ENCODE measurements at places on chromosomes 11 and 22.

DNA sequence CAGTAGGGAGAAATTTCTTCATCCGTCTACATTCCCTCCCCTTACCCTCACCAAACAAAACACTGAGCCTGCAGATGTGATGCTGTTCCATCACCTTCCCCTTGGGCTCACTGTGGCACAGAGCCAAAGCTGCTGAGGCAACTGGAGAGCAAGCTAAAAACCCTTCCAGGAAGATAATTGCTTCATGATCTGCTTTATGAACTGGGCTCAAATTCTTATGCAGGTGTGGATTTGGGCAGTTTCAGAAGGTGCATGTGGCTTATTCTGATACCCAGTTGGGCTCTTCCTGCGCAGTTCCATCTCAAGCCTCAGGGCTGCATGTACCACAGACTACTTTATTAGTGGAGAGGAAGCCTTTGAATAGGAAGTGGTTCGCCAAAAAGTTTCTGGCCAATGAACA is 58.3 kb downstream of the AAMDC start:
- no peaks in the 10 kb centered on the region for H3K4me1 ChIP-seq
- H3K27ac ChIP-seq = no peak overlapping the region
- H3K36me3 ChIP-seq = peaks cover 80% of the 10 kb centered on the region
- no peak overlapping the region for H3K4me3 ChIP-seq
- no peak for DNase-seq

DNA sequence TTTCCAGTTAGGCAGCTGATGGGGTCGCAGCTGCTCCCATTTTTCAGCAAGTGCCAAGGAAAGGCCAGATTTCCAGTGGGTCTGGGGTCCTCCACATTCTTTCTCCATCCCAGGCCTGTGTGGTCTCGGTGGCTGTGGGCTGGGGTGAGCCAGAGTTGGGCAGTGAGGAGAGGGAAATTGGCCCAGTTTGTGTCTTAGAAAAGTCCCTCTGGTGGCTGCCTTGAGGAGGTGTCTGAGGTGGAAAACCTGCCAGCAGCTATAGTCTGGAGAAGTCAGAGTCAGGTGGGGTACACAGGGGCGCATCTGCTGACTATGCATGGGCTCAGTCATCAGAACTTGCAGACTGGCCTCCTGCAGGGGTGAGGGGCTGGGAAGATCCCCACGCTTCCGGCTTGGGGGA is 30.5 kb downstream of the MRGPRD start:
- peaks cover 3% of the 10 kb centered on the region for H3K4me1 ChIP-seq
- H3K27ac ChIP-seq = no peak overlapping the region
- H3K36me3 ChIP-seq = no peaks in the 10 kb centered on the region
- no peak for DNase-seq
- H3K27me3 ChIP-seq = no peaks in the 10 kb centered on the region
- no peak overlapping the region for H3K4me3 ChIP-seq

- no peak for DNase-seq
- no peaks in the 10 kb centered on the region for H3K27me3 ChIP-seq
- H3K4me3 ChIP-seq = no peak overlapping the region
- H3K27ac ChIP-seq = no peak overlapping the region
- no peaks in the 10 kb centered on the region for H3K4me1 ChIP-seq
Observed at GRCh38 chr11:87851234-87851633, 324.0 kb downstream of the RAB38 start.

- peaks cover 43% of the 10 kb centered on the region for H3K4me1 ChIP-seq
- no peak for DNase-seq
- H3K27me3 ChIP-seq = no peaks in the 10 kb centered on the region
- peaks cover 21% of the 10 kb centered on the region for H3K36me3 ChIP-seq
- peak overlapping the region; percentile 99 for H3K4me3 ChIP-seq
- H3K27ac ChIP-seq = peak overlapping the region; percentile 95
Observed at GRCh38 chr22:36239150-36239400, 252 bp downstream of the APOL2 start.

DNA sequence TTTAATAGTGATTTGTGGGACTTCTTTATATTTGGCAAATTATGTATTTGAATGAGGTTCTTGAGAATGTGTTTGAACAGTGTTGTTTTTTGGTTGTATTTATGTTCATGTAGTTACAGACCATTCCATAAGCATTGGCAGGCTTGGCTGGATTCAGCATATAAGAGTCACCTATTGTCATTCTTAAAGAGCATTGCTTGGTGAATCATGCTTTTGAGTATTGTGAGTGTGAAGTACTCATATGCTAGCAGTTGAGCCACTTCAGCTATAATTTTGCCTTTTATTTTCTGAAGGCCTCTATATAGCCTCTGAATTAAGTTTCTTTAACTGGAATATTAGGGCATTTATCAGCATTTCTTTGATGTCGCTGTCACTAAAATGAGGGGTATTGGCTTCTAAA is 110.0 kb upstream of the GAL start:
- H3K27me3 ChIP-seq = no peaks in the 10 kb centered on the region
- H3K27ac ChIP-seq = no peak overlapping the region
- DNase-seq = no peak
- peaks cover 81% of the 10 kb centered on the region for H3K36me3 ChIP-seq

DNA sequence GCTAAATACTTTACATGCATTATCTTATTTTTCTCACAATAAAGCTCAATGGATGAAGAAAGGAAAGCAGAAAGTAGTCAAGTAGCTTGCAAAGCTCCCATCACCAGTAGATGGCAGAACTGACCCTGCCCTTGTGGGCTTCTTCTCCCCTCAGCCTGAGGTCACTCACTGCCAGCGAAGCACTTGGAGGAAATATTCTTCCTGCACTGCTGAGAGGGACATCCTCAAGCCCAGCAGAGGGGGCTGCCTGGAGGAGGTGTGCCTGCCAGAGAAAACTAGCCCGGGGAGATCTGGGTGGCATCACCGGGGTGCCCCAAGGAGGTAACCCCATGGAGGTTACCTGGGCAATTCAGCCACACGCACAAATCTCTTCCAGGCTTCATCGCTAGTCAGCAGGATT is 6.6 kb downstream of the APOL4 start:
- no peak overlapping the region for H3K27ac ChIP-seq
- no peak overlapping the region for H3K4me3 ChIP-seq
- no peak for DNase-seq
- peaks cover 25% of the 10 kb centered on the region for H3K4me1 ChIP-seq
- H3K36me3 ChIP-seq = no peaks in the 10 kb centered on the region
- no peaks in the 10 kb centered on the region for H3K27me3 ChIP-seq

DNA sequence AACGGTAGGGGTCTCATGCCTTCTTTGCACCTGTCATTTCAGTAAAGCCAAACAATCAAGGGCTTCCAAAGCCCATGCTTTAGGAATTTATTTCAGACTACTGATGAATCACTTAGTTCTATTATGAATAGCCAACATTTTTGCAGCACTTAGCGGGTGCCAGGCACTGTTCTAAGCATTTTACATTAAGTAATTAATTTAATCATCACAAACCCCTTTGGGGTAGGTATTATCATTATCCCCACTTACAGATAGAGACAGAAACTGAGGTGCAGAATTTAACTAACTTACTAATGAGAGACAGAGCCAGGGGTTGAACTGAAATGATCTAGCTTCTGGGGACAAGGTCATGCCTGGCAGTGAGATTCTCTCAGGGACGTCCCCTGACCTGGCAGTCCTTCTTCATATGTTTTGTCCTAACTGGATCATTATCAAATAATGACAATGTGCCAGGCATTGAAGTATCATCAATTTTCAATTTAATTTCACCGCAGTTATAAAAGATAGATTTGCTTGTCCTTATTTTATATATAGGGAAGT is 31.7 kb upstream of the NAV2 start:
- no peaks in the 10 kb centered on the region for H3K36me3 ChIP-seq
- no peak overlapping the region for H3K4me3 ChIP-seq
- peaks cover 8% of the 10 kb centered on the region for H3K4me1 ChIP-seq
- H3K27ac ChIP-seq = no peak overlapping the region

Data from natural killer cell (primary cell).